ENCODE measurements at places on chromosomes 4 and X.

GRCh38 chr4:98610431-98610830 lies 48.0 kb downstream of the TSPAN5 start:
- no peak for DNase-seq

DNA sequence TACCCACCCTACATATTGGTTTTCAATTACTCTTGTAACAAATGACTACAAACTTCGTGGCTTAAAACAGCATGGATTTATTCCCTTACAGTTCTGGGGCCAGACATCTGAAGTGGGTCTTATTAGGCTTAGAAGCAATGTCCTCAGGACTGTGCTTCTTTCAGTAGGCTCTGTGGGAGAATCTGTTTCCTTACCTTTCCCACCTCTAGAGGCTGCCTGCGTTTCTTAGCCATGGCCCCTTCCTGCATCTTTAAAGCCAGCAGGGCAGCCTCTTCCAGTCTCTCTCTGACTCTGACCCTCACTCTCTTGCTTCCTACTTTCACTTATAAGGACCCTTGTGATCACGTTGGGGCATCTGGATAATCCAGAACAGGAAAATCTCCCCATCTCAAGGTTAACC lies 252.5 kb upstream of the PGRMC2 start:
- DNase-seq, result no peak

DNA sequence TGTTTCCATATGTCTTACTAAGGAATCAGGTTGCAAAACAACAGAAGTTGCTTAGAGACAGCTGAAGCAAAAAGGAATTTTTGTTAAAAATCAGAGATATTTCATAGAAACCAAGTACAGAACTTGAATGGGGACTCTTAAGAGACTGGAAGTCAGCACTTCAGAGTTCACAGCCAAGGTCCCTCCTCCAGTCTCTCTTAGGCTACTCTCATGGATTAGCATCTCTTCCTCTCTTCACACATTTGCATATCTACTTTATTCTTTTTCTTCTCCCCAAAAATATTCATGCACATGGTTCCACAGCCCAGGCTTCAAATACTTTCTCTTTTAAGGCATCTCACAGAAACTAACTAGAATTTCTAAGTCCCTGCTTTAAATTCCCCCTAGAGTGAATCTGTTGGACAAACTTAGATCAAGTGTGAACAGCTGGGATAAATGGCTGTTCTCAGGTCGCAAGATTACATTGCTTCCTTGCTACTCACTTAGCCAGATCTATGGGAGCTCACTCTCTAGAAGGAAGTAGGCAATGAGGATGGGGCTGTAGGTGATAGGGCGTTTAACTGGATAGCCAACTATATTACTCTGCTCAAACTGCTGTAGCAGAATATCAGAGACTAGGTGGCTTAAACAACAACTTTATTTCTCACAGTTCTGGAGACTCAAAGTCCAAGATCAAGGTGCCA lies 73.7 kb upstream of the GALNT7 start:
- DNase-seq, result no peak

DNA sequence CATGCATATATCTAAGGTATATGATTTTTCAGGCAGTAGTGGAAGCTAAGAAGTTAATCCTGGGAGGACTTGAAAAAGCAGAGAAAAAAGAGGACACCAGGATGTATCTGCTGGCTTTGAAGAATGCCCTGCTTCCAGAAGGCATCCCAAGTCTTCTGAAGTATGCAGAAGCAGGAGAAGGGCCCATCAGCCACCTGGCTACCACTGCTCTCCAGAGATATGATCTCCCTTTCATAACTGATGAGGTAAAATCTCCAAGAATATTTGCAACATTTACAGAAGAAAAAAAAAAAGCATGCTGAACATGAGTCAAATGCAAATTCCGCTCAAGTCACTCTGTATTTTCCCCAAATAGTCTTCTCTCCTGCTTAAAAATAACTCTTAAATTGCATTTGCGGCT lies 32.1 kb downstream of the MTTP start:
- no peak for DNase-seq

DNA sequence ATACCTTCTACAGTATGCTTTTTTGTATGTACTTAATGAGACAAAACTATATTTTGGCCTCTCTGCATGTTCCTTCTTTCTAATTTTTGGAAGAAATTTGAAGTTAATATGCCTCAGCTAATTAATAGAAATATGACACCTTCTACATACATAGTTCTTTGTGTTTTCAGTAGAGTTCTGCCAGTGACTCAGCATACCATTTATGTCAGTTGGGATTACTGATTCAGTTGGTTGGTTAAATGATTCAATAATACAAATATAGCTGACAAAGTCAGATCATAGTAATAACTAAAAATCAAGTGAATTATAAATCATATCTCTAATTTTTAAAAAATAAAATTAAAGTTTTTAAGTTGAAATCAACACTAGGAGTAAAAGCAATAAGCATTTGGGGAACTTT lies 16.8 kb downstream of the BTC start:
- no peak for DNase-seq

GRCh38 chr4:144910723-144911122 lies 187.3 kb downstream of the ANAPC10 start:
- no peak for DNase-seq

- no peak for DNase-seq
Observed at GRCh38 chrX:106481341-106481740, 130.4 kb upstream of the RADX start.

DNA sequence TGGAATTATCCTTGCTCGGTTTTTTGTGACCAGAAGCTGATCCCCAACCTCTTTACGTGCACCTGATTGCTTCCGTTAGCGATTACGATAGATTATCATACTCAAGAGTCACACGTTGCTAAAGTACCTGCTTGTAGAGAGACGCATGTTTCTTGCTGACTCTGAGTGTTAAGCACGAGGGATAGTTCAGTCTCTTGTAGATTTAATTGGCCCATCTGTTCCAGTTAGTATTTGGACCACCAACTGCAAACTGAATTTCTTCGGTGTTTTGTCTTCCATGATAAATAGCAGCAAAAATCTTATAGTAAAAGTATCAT lies 516 bp upstream of the COX18 start:
- DNase-seq, result no peak

DNA sequence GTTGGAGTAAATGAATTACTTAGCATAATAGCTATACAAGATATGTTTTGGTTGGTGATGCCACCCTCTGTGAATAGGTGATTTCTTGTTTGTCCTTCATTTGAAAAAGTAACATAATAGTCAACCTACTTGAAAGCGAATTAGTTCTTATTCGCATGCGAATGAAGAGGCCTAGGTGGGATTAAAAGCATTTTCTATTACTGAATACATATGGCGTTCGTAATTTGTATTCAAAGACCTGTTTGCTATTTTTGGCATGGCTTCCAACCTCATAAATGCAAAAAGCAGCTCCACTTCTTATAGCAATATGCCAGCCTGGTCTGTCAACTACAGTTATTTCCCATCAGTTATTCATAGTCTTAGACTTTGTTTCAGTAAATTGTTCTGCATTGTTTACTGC lies 261.3 kb downstream of the TENM3 start:
- DNase-seq, result no peak

DNA sequence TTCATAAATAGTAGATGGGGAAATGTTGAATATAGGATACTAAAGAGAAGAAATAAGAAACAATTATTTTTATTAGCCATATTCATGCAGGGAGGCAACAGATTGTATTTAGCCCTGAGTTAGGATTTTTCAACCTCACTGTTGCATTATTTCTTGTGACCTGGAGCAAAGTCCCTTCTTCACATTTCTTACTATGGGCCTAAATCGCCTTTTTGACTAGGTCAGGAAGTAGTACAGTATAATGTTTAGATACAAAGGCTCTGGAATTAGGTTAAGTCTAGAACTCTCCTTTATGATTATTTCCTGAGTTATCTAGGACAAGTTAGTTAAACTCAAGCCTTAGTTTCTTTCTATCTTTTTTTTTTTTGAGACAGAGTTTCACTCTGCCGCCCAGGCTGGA lies 88.0 kb downstream of the FRYL start:
- DNase-seq, result no peak

DNA sequence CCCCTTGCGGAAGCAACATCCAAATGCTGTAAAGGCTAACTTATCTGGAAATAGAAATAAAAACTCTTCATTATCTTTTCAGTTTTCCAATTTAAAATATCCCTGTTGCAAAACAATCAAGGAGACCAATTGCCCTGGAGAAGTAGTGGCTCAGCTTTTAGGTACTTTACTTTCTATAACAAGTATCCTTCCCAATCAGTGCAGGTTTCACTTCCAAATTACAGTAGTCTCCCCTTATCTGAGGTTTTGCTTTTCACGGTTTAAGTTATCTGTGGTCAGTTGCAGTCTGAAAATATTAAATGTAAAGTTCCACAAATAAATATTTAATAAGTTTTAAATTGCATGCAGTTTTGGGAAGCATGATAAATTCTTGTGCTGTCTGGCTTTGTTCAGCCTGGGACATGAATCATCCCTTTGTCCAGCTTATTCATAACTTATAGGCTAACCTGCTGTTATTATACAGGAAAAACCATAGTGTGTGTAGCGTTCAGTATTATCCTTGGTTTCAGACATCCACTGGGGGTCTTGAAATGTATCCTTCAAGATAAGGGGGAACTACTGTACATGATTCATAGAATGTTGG lies 973.1 kb upstream of the GRID2 start:
- peak; percentile 1 for DNase-seq

- DNase-seq, result no peak
Observed at GRCh38 chr4:46386570-46386969, 3.4 kb downstream of the GABRA2 start.

DNA sequence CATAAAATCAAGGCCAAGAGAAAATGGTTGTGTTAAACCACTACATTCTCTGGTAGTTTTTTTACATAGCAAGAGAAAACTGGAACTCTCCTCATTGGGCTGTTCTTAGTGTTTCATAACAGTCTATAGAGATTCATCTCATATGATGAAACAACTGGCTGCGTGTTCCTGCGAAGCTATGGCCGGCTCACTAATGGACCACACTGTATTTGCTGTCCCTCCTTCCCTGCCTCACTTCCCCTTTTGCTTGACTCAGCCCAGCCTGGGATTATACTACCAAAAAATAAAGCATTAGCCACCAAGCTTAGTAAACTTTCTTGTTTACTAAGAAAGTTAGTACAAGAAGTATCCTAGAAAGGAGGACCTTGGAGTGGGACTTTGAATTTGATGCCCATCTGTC lies 31.6 kb upstream of the LSM6 start:
- DNase-seq, result no peak

GRCh38 chr4:25621027-25621930 lies 34.4 kb upstream of the SLC34A2 start:
- no peak for DNase-seq

DNA sequence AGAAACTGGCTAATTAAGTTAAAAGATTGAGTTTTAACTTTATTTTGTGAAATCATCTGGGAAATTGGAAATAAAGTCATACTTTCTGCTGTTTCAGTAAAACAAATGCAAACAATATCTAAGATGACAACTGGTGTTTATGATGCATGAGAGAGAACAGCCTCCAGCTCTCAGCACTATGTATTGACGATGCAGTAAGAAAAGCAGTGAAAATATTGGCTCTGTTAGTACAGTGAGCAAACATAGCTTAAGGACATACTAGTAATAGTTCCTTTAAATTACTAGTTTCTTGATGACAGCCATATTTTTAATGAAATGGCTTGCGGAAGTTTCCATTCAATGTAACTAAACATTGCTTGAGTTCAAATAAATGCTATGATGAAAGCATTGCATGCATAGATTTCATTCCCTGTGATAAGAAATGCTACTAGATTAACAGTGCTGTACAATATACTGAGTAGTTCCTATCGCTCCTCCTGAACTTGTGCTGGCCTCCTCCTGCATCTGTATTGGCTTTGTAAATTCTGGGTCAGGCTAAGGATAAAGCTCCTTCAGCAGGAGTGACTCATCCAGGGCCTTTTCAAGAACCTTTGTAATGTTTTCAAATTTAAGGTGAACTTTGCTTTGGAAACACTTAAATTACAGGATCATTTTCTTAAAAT lies 11.6 kb downstream of the ARHGAP24 start:
- DNase-seq, result peak; percentile 39

DNA sequence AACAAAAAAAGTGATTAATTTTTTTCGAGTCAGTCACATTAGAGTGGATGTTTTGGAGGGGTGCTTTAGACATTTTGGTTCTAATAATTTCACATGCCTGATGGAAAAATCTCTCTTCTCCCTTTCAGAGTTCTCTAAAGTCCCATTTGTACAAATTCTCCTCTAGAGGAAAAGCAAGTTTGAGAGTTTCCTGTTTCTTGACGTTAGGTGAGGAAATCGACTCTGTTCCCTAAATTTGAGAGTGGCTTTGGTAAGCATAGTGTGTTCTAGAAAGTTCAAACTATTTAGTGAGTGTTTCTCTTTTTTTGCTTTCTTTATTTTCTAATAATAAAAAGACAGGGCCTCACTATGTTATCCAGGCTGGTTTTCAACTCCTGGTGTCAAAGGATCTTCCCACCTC lies 1.6 kb upstream of the ATP6AP2 start:
- no peak for DNase-seq

- no peak for DNase-seq
Observed at GRCh38 chr4:17335371-17335770, 176.5 kb downstream of the QDPR start.

GRCh38 chr4:174244441-174244840 lies 39.0 kb downstream of the FBXO8 start:
- peak; percentile 41 for DNase-seq

DNA sequence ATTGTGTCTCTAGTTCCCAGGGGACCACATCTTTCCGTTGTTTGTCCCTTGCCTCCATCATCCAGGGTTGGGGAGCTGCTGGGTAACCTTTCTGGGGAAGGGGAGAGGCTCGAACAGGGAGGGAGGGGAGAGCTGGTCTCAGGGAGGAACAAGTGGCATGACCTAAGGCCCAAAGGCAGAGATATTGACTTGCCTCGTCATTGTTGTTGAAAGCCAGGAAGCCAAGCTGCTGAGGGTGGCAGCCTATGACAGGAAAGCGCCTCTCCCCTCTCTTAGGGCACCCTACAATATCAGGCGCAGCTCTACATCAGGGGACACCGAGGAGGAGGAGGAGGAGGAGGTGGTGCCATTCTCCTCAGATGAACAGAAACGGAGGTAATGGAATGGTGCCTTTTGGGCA lies 20.8 kb downstream of the ZNF185 start:
- DNase-seq, result no peak

DNA sequence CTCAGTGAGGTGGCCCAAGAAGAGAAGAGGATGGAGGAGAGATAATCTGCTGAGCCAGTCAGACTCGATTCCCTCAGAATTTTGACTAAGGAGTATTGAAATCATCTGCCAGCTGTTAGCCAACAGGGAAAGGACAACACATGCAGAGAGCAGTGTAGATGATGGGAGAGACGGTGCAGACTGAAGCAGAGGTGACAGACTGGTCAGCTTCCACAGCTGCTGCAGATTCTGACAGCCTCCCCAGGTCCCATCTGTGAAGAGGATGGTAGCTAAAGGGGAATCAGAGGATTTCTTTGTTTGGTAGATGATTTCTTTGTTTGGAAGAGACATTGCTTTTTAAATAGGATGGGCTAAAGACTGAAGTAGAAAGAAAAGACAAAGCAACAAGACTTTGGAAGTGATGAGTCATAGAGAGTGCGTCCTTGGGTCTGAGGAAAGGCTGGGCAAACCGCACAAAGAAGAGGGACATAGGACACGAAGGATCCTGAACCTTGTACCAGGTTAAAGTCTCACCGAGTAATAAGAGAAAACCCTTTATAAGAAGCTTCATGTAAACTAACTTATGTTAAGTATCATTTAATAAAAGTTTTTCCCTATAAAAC lies 27.6 kb downstream of the INTU start:
- DNase-seq, result no peak

- DNase-seq, result no peak
Observed at GRCh38 chr4:102817613-102818268, 9.6 kb downstream of the UBE2D3 start.
